Activated CD8-positive, alpha-beta T cell treated with anti-CD3 and anti-CD28 coated beads, Interleukin-2, amount 10 ng/mL, durations not matched to agents 7 days and 5 days (primary cell): ENCODE measurements at places on chromosomes 11 and 22.

GRCh38 chr11:116478669-116479668 is 293.8 kb downstream of the BUD13 start:
- no peak for DNase-seq

GRCh38 chr11:116814502-116814901 is 8.6 kb downstream of the APOA4 start:
- DNase-seq = no peak

DNA sequence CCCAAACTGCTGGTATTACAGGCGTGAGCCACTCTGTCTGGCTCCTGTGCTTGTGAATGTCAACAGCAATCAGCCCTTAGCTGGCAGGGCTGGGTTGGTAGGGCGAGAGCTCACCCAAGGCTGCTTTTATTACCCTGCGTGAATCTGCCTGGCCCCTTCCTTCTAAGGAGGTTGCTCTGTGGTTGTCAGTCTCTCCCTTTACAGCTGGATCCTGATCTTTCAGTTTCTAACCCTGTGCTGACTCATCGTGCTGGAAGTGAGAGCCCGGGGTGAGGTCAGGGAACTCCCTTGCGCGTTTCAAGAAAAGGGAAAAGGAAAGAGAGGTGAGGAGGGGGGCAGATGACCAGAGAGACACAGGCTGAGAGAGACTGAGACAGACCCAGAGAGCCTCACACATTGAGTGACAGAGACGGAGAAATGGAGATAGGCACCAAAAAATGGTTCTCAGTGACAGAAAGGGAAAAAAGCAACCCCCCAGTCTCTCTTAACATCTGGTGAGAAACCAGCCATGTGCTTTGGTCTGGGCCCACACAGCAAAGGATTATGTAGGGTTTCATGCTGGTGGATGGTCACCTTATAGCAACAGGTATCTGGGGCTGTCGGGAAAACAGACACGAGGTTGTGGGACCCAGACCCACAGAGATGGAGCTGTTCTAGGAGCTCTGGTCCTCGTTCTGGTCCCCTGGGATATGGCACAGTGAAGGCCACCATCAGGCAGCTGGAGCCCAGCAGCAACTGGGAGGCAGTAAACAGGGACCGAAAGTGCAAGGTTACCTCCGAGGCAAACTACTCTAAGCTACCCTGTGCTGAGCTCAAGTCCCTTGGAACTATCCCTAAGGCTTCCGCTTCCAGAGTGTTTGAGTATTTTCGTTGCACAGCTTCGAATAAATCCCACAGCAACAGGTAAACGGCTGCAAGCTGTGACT is 2.5 kb downstream of the TCN2 start:
- peak; percentile 36 for DNase-seq

DNA sequence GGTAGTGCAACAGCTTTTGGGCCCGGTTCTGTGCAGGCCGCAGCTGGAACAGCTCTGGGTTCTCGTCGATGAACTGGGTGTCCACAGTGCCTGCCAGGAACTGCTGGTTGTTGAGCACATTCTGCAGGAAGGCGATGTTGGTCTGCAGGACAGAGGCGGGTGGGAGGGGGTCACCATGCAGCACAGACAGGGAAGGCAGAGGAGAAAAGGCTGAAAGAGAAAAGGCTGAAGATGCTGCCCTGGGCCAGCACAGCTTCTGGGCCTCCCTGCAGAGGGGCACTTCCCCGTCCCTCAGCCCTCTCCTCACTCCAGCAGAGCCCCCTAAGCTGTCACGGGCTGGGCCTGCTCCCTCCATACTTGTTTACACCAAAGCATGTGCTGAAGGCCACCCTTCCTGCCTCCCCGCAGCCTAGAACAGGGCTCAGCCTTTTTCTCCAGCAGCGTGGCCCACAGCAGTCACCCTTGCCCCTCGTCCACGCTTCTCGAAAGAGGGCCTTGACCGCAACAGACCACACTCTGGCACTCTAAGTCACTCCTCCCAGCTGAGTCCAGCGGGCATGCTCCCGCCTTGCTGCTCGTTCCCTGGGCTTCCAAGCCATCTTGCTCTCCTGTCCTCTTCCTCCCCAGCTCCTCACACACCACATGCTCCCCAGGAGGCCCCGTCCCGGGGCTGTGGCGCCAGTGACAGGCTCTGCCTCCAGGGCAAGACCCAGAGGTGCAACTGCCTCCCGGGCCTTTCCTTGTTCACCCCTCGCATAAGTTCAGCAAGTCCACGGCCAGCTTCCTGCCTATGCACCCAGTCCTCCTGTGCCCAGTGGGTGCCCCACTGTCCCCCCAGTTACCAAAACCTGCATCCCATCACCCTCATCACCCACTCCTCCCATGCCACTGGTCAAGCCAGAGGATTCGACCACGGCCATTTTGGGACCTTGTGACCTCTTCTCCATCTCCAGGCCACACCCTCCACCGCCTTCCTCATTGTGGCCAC is 3.3 kb upstream of the LRFN4 start:
- no peak for DNase-seq
